Occipital lobe (tissue), 3 donors: ENCODE measurements at places on chromosomes 7 and 10. TPM values are rescaled to one million over a fixed set of nuclear protein-coding genes. Genes with fewer than 3 reads are reported as not detected.

The HOXA9 gene
- total RNA-seq = not detected

The ITIH5 gene
- 14.3 TPM for total RNA-seq

The PIK3AP1 gene
- total RNA-seq = 5.6 TPM

The FAM221A gene
- 16.4 TPM for total RNA-seq

The UBN2 gene
- total RNA-seq = 23.7 TPM

The EBLN1 gene
- total RNA-seq = not detected

The IQUB gene
- 3.4 TPM for total RNA-seq

The FXYD4 gene
- not detected for total RNA-seq

The MXI1 gene
- 68.2 TPM for total RNA-seq

The LDB3 gene
- 0.16 TPM for total RNA-seq

The BEND7 gene
- 4.8 TPM for total RNA-seq

The OR2A12 gene
- total RNA-seq = not detected

The NCAPG2 gene
- total RNA-seq = 14.3 TPM

The EPDR1 gene
- total RNA-seq = 16.4 TPM

The NPM3 gene
- 35.2 TPM for total RNA-seq

The PDK4 gene
- total RNA-seq = 11.7 TPM

The MOGAT3 gene
- not detected for total RNA-seq

The CDC14C gene
- total RNA-seq = 0.31 TPM

The AKR1E2 gene
- total RNA-seq = 49.0 TPM

The LRRD1 gene
- 0.78 TPM for total RNA-seq

The GHRHR gene
- not detected for total RNA-seq

The NOLC1 gene
- total RNA-seq = 32.4 TPM

The ANKRD1 gene
- total RNA-seq = not detected

The WASHC2A gene
- 34.9 TPM for total RNA-seq

The TDRD1 gene
- total RNA-seq = under 0.01 TPM
